ENCODE measurements at places on chromosomes 2 and 18. TPM values are rescaled to one million over a fixed set of nuclear protein-coding genes. Genes with fewer than 3 reads are reported as not detected.

GRCh38 chr2:82182270-82182669, 1877.7 kb upstream of the LRRTM1 start:
- peak; percentile 11 for DNase-seq

GRCh38 chr2:209496586-209496982, 72.7 kb downstream of the MAP2 start:
- peak; percentile 9 for DNase-seq

GRCh38 chr2:197399887-197400540, 34.8 kb downstream of the SF3B1 start:
- no peak for DNase-seq

DNA sequence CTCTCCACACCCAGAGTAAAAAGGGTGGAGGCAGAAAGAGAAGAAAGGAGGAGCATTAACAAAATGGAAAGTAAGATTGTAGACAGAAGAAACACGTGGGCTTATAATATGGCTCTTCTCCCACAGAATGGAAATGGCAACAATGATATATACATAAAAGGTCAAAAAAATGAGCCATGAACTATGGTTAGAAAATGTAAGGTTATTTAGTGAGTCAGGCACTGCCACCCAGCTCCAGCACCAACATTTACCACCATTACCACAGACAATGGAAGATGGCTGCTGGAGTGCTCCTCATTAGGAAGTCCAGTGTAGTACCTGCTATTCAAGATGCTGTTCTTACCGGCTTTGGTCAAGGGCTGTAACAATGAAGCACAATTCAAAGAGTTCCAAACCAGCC, 258.0 kb downstream of the ZEB2 start:
- DNase-seq, result no peak

GRCh38 chr18:195651-196050, 37.3 kb downstream of the USP14 start:
- no peak for DNase-seq

DNA sequence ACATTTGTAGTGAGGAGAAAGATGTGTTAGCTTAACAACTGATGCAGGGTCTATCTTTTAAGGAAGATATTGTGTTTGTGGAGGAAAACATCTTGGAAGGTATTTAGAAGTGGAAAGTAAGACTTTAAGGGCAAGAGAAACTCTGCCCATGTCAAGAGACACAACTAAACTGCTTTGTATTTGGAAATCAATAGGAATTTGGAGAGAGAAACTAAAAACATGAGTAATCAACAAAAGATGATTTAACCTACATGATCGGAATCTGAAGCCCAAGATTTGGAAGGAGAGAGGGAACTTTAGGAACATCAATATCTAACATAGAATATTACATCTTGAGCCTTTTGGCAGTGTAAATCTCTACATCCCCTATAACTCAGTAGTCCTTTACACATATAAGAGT, 184.2 kb upstream of the COL3A1 start:
- no peak for DNase-seq

DNA sequence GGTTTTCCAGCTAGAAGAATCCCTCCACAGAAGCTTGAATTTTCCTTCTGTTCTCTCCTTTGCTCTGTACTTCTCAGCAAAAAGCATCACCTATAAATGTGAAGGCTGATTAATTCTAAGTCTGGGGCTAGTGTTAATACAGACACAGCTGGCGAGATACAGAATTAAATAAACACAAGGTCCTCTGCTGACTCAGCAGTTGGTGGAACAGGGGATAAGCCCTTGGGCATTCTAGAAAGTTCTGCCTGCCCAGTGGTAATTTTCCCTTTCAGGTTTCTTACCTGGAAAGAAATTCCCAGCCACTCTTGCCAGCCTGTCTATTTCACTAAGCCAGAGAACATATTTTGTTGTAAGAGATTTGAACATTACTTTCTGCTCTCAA, 175.3 kb upstream of the MSH6 start:
- no peak for DNase-seq

DHRS9 gene
- total RNA-seq, result not detected

DNA sequence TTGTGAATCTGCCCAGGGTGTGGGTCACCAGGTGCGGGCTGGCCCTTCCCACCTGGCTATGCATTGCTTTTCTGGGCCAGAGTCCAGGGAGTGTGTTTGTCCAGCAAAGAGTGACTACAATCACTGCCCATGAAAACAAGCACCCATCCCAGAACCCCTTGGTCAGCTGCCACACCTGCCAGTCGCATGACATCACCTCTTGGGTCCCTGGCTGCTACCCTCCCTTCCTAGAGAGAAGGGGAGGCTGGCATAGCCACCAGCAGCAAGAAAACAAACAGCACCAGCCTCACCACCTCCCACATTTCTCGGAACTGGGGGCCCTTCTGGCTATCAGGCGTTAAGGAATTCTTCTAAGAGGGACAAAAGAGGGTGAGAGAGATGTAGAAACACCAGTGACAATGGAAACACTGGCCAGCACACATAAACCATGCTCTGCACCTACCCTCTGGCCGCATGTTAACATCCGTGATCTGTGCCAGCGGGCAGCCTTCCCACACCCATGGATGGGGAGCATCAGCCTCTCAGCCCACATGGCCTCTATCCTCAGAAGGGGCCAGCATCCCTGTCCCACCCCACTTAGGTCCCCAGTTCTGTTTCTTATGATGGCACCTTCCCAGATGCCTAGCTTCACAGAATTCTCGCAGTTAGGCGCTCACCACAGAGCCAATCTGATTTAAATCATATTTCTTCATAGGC, 109.7 kb upstream of the GLI2 start:
- DNase-seq, result no peak

ZBTB7C gene
- total RNA-seq, result 0.17 TPM

SH3YL1 gene
- 30.5 TPM for total RNA-seq

- DNase-seq, result no peak
Measured at GRCh38 chr2:136118819-136119716, 1.1 kb upstream of the CXCR4 start.

GRCh38 chr2:1476617-1477195, 63.4 kb downstream of the TPO start:
- DNase-seq, result no peak

GRCh38 chr2:128735296-128735960, 416.8 kb upstream of the HS6ST1 start:
- DNase-seq, result no peak

DNA sequence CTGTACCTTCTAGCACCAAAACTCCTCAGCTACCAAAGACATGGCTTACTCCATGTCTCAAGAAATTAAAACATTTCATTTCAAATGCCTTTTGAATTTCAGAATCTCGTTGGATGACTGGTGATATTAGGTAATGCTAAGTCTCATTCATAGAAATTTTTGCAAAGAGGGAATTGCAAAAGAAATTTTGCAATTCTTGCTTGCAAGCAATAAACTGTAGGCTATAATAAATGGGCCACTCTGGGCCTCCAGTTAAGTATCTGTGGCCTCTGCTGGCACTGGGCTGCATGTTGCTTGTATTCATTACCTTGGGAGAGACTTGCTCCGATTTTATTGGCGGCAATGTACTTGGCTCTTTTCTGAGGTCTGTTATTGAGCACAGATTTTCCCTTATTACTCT, 2.8 kb upstream of the LCLAT1 start:
- no peak for DNase-seq

UGT1A3 gene
- not detected for total RNA-seq

- peak; percentile 36 for DNase-seq
Measured at GRCh38 chr2:159226059-159226461, 60.4 kb downstream of the WDSUB1 start.

All from LHCN-M2 (cell line).